ENCODE measurements at places on chromosomes 11 and 22.
A peak's percentile ranks its signal among the peaks of the same experiment; 100 is the strongest.

- no peak for DNase-seq
Observed at GRCh38 chr11:108805030-108805429, 140.2 kb downstream of the DDX10 start.

DNA sequence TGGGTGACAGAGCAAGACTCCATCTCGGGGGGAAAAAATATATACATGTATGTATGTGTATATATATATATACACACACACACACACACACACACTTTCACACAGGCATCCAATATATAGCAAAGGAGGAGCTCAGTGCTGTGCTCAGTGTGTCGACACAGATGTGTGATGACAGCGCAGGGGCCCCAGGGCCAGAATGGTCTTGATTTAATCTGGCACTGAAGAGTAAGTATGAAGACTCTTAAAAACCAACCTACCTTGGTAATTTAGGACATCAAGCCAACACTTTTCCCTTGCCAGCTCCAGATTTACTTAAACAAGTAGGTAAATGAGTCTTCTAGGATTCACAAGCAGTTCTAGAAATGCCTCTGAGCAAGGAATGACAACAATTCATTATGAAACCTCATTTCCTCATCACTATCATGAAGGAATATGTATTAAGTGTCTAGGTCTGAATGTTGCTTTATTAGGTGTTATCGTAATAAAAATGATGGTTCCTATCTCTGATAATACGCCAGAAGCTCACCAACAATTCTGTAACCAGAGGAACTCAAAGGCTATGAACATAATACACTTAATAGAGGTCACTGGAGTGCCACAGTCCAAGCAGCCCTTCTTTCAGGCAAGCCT lies 71.5 kb downstream of the SGSM3 start:
- DNase-seq = no peak

- no peak for DNase-seq
Observed at GRCh38 chr11:73974604-73975478, 7.8 kb downstream of the UCP2 start.

DNA sequence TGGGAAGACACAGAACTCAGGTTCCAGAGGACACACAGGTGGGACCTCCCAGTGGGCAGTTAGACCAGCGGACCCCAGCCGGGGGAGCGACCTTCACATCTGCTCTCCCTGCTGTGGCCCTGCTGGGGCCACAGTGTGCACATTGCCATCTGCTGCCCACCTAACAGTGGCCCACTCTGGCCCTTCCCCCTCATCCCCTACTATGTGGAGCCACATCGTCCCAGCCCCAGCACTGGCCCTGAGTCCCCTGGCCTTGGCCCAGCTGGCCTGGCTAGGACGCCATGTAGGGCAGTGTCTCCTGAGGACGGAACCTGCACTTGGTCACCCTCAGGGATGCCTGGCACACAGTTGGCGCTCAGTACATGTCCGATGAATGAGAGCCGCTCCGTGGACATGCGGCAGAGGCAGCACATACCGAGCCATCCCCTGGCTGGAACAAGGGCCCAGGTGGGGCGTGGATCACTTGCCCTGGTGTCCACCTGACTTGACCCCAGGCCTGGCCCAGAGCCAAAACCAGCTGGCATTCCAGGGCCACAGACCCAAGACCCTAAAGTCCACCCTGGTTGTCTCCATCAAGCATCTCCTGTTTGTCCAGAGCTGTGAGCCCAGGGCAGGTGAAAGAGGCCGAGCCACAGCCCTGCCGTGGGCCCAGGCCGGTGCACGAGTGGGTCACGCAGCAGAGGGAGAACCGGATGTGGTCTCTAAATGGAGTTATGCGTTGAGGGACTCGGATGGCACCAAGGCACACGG lies 93.1 kb upstream of the FGF3 start:
- DNase-seq = no peak

- DNase-seq = no peak
Observed at GRCh38 chr11:122141725-122142124, 25.7 kb upstream of the BLID start.

- DNase-seq = peak; percentile 48
Observed at GRCh38 chr11:110032259-110032658, 60.9 kb upstream of the ZC3H12C start.

- peak; percentile 53 for DNase-seq
Observed at GRCh38 chr22:28799606-28800307, 612 bp downstream of the XBP1 start.

Measured in anterior cingulate cortex (tissue), 58 donors.